Right ventricle myocardium superior (tissue), 1 donor: ENCODE measurements at places on chromosomes 1 and 21.

DNA sequence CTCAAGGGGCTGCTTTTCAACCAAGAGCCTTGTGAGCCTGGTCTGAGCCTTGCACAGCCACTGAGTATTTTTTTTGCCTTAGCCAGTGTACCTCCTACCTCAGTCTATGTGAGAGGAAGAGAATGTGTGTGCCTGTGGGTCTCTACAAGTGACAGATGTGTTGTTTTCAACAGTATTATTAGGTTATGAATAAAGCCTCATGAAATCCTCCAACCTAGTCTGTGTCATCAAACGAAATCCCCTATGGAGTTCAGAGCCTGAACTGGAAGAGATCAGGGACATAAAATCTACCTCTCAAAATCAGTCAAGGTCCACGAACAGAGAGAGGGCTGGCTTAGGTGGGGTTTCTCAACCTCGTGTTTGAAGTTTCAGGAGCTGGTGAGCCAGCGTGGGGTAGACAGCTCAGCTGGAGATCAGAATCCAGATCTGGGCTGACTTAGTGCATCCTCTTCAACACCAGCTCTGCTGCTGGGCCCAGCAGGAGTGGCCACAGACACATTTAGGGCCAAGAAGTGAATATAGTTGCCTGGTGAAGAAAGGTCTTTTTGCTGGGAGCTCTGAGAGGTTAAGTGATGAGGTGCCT, 8.2 kb downstream of the XKR8 start:
- no peak for DNase-seq

DNA sequence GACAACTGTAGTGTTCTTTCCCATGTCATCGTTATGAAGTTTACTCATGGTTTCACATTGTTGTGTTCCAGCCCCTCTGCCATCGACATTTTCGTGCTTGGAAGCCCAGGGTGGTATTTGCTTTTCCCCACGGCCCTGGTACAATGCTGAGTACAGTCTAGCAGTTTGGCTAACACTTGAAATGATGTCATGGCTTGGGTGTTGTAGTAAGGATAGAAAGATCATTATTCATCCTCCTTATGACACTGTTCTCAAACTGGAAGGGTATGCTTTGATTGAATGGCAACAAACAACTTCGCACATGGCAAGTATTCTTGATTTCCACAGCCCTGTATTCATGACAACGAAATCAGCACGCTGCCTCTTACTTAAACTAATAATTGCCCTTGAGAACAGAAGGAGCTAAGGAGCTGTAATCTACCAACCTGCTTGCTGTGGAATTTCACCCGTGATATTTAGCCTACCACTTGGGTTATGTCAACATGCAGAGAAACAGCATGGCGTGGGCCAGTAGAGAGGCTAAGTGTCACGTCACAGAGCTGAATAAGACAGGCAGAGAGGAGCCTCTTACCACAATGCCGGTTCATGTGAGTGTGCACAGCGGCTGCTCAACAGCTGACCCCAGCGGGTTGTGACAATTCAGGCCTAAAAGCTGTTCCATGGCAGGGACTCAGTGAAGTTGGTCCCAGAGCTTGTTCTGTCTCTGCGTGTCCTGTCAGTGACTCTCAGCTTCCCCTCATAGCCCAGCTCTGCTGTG, 73.9 kb downstream of the KCNJ6 start:
- DNase-seq, result no peak

GRCh38 chr21:41859297-41859980, 19.7 kb downstream of the PRDM15 start:
- DNase-seq, result no peak

- DNase-seq, result no peak
These were observed 108.5 kb upstream of the GNG12 start for GRCh38 chr1:67941746-67942145.

GRCh38 chr1:221948459-221948858, 206.6 kb upstream of the DUSP10 start:
- DNase-seq, result no peak

GRCh38 chr1:161260376-161261260, 2.1 kb downstream of the PCP4L1 start:
- no peak for DNase-seq

DNA sequence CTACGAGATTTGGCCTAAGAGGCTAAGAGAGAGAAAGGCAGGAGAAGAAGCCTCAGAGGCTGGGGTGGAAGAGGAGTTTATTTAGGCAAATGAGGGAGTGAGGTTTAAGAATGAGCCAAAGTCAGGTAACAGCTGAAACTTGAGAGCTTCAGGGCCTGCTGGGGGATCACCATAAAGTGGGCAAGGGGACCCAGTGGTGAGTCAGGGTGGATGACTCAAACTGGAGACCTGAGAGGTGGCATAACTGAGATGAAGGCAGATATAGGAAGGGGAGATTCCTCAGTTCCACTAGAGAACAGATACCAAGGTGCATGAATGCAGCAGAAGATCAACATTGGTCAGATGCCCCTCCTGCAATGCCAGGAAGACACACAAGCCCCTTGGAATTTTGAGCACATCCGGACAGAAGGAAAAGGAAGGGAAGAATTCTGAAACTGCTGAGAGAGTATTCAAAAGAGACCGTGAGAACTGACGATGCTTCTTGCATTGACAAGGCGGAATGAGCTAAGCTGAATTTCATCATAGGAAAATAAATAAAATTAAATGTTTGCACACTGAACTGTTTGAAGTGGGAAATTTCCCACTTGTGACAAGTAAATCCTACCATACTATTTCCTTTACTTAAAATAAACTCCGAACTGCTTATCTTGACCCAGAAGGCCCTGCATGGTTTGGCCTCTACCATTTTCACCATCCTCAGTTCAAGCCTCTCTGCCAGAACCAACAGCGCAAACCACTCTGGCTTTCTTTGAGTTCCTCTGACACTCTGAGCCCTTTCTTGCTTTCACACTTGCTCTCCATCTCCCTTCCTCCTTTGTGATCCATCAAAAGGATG, 94.1 kb downstream of the NMNAT2 start:
- DNase-seq, result no peak

DNA sequence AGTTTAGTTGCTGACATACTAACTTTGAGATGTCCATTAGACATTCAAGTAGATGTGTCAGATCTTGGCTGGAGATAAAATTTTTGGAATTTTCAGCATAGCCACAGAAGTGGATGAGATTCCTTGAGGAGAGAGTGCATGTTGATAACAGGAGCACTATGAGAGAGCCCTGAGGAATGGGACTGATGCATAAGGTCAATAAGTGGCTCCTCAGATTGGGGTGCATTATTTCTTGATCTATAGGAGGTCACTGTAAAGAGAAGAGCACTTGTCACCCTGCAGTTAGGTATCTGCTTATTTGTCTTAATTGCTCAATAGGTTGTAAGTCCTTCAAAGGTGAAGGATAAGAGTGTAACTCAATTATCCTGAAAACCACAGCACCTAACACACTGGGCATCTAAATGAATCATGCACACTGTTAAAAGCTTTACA, 52.0 kb upstream of the TACSTD2 start:
- DNase-seq, result no peak

- DNase-seq, result no peak
These were observed 22.2 kb downstream of the EPB41 start for GRCh38 chr1:28936528-28936927.

GRCh38 chr1:115796036-115796435, 27.5 kb upstream of the CASQ2 start:
- DNase-seq, result no peak

GRCh38 chr1:46557403-46557802, 6.0 kb upstream of the KNCN start:
- DNase-seq, result no peak

- DNase-seq, result peak; percentile 86
These were observed 2.1 kb upstream of the PEX10 start for GRCh38 chr1:2414297-2414958.

DNA sequence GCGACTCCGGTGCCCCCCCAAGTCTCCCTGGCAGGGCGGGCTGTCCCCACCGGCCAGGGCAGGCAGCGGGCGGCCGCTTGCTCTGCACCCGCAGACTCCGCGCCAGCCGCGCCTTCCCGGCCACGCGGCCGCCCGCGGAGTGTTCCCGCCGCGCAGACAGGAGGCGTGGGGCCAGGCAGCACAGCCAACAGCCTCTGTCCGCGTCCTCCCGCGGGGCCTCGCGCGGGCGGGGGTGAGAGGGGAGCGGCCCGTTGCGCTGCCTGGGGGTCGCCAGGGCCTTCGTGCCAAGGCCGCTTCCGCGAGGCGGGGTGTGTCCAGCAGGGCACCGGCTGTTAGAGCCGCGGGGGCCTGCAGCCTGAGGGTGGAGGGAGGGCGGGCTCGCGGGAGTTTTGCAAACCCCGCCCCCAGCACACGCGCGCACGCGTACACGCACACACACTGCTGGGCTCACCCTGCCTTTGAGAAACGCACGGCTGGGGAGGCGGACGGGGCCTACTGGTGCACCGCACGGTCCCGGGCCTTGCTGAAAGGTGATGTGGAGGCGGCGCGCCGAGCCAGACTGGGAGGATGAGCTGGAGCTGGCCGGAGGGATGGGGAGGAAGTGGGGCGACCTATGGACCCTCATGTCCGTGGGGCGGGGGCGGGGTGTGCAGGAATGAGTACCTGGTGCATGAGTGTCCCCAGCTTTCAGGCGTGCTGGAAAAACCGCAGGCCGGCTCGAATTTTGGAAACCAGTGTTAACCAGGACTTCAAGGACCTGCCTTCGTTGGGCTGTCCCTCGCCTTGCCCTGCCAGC, 41.5 kb downstream of the KIAA1614 start:
- peak; percentile 81 for DNase-seq

- DNase-seq, result no peak
These were observed 66.7 kb upstream of the GUCA2A start for GRCh38 chr1:42231253-42231652.

DNA sequence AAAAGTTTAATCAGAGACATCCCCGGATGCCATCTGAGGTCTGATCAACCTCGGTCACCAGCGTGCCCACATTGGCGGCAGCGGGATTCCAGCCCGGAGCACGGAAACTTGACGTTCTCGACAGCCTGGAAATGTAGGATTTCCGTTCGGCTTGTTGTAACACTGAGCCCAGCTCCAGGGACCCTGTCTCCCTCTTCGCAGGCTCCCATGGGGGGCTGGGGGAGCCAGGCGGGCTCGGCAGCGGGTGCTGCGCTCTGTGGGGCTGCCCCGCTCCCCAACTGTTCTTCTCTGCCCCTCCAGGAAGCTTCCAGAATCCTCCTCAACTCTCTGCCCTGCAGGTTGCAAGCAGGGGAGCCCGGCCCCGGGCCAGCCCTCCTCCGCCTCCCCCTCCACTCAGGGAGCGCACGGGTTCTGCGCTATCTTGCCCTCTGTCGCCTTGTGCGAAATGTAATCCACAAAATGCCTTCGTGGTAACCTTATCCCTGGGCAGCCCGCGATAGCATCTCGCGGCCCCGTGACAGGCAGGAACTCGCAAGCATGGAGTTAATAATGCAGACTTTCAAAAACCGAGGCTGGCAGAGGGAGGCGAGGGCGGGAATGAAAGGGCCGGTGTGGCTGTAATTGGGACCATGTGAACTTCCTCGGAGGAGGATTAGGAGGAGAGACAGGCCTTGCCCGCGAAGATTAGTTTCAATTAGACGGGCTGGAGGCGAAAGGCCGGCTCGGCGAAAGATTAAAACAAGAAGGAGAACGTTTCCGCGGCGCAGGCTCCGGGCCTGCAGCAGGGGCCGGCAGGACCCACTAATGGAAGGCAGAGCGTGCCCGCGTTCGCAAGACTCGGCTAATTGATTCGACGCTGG, 53.9 kb upstream of the TTC34 start:
- peak; percentile 25 for DNase-seq
